ENCODE measurements at places on chromosomes 2 and 18.

- peak; percentile 78 for DNase-seq
Measured at GRCh38 chr2:64488050-64488974, 34.4 kb downstream of the LGALSL start.

- no peak for DNase-seq
Measured at GRCh38 chr2:112035786-112036185, 19.3 kb upstream of the TMEM87B start.

- no peak for DNase-seq
Measured at GRCh38 chr2:191846515-191847476, at the start of gene CAVIN2. TSS of gene CAVIN2 (minus strand) at chr2:191847088. CDS start at chr2:191846925, 163 bp downstream.

GRCh38 chr2:43887176-43887575 is 48.4 kb downstream of the ABCG8 start:
- no peak for DNase-seq

GRCh38 chr18:8450013-8450412 is 159.2 kb upstream of the RAB12 start:
- no peak for DNase-seq

GRCh38 chr2:101858910-101859309 is 132.8 kb upstream of the IL1R2 start:
- DNase-seq = no peak

GRCh38 chr2:144414324-144414845 is 105.5 kb downstream of the ZEB2 start:
- DNase-seq = no peak

GRCh38 chr2:177252808-177253531 is 11.6 kb downstream of the NFE2L2 start:
- no peak for DNase-seq

GRCh38 chr18:65429601-65430000 is 321.2 kb upstream of the CDH7 start:
- no peak for DNase-seq

DNA sequence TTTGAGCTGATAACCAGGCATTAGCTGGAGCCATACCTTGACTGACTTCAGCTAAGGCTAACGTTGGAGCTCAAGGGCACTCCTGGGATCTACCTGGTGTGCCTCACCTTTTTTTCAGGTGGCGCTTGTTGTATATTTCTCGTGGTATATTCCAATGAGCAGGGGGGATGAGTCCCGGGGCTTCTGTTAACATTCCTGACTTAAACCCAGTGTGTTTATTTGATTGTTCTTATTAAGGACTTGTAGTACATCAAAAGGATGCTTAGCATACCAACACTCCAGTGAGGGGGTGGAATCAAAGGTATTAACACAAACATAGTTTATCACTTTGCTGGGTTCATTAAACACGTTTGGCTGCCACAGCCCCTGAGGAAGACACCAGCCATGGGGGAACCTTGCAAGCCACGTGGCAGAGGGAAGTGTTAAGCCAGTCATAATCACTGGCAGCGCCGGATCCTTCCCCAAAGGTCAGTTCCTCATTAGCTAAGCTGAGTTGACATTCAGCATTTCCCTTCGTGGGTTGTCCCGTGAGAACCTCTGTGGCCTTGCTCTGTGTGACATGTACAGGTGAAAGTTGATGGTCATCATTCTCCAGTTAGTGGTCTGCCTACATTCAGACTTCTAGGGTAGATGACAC is 119.5 kb upstream of the MCFD2 start:
- DNase-seq = no peak

GRCh38 chr2:28661589-28662001 is 90.0 kb upstream of the PPP1CB start:
- no peak for DNase-seq

DNA sequence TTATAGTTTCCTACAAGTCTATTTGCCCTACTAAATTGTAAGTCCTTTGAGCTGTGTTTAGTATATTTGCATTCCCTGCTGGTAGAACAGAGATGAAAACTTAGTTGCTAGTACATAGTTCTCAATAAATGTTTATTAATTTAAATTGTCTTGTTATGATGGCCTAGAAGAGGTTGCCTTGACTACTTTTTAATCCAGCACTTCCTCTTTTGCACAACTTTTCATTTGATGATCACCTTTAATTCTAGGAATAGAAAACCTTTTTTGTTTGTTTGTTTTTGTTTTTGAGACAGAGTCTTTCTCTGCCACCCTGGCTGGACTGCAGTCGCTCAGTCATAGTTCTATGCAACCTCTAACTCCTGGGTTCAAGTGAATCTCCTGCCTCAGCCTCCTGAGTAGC is 6.7 kb downstream of the CFAP36 start:
- DNase-seq = no peak

DNA sequence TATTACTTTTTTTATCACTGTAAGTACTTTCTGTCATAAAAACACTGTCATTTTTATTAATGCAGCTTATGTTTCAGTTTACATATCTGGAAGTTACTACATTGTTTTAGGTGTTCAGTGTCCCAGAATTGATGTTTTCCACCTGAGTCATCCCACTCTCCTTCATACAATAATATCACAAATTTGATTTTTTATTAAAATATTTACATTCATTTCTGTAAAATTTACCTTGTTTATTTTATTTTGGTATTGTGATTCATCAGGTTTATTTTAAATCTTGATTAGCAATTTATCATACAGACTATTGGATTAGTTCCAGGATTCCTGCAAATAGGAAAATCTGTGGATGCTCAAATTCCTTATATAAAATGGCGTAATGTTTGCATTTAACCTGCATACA is 1662.9 kb downstream of the SUCLG1 start:
- DNase-seq = no peak

DNA sequence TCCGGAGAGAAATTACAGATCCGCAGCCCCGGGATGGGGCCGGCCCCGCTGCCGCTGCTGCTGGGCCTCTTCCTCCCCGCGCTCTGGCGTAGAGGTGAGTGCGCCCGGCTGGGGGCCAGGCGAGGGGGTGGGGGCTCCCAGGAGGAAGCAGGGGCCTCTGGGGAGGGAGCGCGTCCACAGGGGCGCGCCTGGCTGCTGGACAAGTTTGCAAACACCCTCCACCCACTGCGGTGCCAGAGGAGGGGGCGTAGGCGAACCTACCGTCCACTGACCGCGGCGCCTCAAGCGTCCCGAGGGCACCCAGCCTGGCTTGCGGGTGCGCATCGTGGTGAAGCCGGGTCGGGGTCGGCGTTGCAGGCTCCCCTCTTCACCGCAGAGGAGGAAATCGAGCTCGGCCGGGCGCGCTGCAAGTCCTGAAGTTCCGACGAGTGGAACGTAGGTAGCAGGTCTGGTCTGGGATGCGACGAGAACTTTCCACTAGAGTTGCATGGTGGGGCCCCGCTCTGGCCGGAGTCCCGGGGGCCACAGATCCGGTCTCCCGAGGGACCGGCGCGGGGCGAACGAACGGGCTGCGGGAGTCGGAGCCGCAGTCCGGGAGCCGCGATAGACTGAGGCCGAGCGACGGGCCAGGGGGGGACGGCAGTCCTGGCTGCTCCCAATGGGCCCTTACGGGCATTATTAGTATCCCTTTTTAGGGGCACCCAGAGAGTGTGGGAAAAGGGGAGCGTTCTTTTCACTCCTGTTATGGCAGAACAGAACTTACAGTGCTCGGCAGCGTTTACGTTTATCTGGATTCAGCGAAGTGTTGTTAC is 502 bp downstream of the MERTK start:
- DNase-seq = no peak

GRCh38 chr2:20803226-20803682 is 19.6 kb downstream of the LDAH start:
- DNase-seq = no peak

DNA sequence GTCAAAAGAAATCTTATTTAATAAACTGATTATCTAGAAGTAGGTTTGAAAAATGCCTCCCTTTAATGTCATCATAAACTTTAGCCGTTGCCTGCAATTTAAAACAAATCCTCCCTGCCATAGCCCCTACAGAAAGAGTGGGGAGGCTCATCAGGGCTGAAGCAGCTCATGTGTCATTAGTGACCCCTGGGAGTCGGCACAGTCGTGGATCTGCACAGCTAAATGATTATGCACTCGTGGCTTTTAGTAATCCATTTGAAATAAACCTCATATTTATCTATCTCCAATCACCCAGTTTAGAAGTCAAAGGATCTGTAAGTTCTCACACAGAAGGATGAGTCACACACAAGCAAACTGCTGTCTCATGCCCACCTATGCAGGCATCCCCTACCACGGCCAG is 277.3 kb downstream of the SS18 start:
- DNase-seq = no peak

GRCh38 chr2:160308915-160309314 is 108.8 kb upstream of the ITGB6 start:
- no peak for DNase-seq

DNA sequence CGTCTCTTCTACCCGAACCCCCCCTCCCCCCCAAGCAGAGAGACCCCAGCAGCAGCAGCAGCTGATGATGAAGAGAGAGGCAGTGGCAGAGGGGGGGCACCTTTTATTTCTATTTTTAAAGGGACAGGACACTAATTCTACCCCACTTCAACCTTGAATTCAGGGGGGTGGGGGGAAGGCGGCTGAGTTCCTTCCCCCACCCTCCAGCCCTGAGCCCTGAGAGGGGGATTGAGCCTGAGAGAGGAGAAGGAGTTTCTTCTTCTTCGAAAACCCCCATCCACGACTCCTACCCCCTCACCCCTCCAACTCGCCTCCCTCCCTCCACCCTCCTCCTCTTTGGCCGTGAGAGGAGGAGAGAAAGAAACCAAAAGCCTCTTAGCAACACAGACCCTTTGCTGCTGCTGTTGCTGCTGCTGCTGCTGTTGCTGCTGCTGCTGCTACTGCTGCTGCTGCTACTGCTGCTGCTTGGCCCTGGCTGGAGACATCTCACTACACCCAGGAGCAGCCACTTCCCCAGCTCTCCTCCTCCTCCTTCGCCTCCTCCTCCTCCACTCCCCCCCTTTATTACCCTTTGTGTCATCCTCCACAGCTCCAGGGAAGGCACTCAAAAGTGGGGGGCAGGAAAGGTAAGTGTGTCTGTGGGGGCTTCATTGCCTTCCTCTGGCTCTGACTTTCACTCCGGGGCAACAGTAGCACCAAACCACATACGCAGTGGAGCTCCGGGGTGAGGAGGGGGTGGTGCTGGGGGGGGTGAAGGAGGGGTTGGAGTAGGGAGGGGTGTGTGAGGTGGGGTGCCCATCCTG is at the start of gene MBD5:
Gene MBD5 (plus strand): TSS at position 33 of the 803 bp plus-strand sequence.
- peak; percentile 46 for DNase-seq

- no peak for DNase-seq
Measured at GRCh38 chr2:60867848-60868247, 13.5 kb upstream of the REL start.

GRCh38 chr2:226915846-226916360 is 80.0 kb downstream of the RHBDD1 start:
- DNase-seq = no peak

DNA sequence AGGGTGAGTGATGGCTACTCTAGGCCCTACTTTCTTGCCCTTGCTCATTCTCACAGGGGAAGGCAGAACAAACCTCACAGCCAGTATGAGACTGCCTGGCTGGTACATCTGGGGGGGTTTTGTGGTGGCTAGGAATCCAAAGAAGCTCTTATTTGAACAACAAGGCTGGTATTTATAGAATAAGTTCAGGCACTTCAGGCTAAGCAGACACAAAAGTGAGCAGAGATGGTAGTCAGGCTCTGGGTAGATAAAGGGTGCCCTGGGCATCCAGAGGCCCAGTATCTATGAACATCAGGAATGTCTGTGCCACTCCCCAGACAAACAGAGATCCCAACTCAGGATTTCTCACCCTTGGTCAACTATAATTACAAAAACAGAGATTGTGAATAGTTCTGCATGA is 57.2 kb upstream of the RTN4 start:
- DNase-seq = no peak

DNA sequence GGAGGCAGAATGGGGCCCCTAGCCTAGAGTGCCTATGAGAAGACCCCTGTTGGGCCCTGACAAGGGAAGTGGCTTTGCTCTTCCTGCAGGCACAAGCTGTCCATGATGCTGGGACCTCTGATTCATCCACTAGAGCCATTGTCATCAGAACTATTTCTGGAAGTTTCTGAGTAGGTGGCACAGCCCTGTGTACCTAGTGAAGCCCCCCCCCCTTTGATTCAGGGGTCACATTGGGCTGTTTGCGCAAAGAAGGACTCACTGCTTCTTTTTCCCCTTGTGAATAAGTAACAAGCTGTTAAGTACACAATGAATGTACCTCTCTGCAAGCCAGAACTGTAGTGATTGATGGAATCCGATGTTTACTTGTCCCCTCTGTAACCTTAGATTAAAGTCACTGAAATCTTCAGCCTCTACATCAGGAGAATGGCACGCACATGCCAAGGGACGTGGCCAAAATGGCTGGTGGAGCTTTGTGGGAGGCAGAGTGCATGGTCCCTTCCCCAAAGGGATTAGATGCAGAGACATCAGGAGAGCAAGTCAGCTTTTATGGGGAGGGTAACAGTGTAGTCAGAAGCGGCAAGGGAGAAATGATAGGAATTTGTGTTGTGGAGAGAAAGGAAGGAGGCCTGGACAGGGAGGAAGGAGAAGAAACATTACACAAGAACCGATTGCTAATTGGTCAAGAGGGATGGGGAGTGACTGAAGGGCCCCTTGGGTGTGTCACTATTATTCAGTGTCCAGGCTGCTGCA is 267.6 kb upstream of the RAB12 start:
- DNase-seq = no peak

- DNase-seq = no peak
Measured at GRCh38 chr2:137287913-137288639, 522.7 kb downstream of the THSD7B start.

- DNase-seq = no peak
Measured at GRCh38 chr18:60943297-60943696, 389.9 kb upstream of the CDH20 start.

DNA sequence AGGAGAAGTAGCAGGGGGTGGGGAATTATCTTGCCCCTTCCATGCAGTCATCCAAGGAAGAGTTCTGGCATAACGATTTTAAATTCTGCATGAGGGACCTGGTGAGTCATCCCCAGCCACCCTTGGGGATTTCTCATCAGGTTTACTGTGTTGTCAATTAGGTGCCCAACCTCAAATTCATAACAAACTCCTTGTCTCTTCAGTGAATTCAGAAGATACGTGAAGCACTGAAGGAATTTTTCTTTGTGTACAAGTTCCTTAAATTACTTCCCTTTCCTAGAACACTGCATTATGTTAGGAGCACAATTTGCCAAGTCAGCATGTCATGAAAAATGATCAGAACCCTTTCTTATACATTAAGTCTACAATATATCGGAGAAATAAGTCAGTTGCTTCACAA is 70.8 kb upstream of the NOSTRIN start:
- no peak for DNase-seq

- DNase-seq = no peak
Measured at GRCh38 chr2:8122520-8122919, 559.3 kb upstream of the ID2 start.

- DNase-seq = no peak
Measured at GRCh38 chr2:167599219-167599618, 648.2 kb downstream of the STK39 start.
